ENCODE measurements at places on chromosomes 2 and 18.

- DNase-seq: no peak
Observed at GRCh38 chr2:88690591-88691338, 708 bp upstream of the RPIA start.

DNA sequence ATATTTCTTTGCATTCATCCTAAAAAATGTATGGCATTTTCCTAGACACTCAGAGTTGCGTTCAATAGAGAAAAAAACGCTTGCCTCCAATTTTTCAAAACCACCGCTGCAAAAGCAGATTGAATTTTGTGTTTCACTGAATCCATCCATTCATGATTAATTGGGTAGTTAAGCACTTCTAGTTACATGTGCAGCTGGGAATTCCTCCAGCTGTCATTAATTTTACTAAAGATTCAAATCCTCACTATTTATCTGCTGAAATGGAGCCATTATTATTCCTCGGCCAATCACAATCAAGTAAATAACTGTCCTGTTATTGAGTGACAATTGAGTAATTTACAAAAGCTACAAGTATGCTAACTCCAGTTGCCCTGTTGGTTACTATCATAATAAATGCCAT is 75.8 kb upstream of the ARL5A start:
- DNase-seq: no peak

DNA sequence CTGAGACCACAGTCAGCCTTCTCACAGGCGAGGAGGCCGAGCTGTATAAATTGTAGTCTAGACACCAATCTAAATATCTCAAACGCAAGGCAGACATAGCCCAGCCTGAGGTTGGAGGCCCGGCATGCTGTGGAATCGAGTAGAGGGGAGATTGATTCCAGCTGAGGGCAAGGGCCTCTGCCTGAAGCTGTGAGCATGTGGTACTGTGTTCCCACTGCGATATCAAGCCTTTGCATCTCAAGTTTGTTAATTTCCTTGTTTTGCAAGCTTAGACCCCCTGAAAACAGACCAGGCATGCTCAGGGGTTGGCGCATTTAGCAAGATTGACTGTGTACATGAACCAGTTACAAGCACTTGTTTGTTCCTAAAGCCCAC is 65.1 kb upstream of the FOSL2 start:
- DNase-seq: no peak

GRCh38 chr2:144834998-144835633 is 315.2 kb upstream of the ZEB2 start:
- DNase-seq: peak; percentile 64

DNA sequence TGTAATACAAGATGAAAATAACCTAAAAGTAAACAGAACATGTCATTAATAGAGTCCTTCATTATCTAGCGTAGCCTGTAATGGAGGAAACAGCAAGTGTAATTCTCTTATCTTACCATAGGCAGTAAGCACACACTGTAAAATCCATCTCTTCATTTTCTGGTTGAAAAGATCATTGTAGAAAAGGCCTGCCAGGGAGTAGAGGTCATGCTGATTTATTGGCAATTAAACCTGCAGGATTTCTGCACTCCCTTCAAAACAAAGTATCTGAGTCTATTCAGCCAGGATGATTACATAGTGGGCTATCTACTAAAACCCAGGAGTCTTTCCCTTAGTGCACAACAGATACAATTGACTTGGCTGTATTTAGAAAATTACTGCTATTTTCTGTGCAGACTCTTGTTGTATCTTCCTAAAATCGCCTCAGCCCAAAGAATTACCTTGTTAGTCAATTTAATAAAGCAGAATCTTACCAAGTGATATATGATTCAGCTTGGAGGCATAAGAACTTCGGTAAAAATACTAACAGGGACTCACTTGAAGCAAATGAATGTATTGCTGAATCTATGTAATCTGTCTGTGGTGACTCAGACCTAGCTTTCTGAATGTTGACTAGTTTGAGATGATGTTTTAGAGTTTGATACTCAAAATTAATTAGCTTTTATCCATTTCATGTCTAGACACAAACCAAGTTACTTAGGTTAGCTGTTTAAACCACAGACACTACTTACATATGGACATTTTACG is 250.4 kb upstream of the STON1 start:
- no peak for DNase-seq

DNA sequence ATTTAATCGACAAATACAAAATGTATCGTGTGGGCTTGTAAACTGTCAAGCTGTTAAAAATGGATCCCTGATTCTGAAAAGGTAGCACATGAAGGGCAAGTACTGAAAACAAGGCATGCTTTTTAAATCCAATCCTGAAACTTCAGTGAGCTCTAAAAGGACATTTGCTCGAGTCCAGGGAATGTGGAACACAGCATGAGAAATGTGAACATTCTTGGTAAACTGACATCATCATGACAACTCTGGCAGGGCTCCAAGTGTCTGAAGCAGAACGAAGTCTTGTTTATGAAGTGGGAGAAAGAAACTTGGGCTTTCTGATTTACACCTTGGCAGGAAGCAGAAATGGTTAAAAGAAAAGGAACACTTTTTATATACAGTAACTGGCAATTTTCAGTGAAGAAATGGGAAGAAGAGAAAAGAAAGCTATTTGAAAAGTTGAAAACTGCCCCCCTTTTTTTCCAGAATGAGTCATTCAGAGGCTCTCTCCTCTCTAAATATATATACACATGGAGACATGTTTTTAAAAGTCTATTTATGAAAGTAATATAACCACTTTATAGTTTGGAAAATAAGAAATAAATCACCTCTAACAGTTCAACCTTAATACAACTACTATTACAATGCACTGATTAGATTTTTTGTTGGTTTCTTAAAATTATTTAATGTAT is 120.8 kb downstream of the GAREM1 start:
- DNase-seq: peak; percentile 88

GRCh38 chr18:8890957-8891464 is 185.7 kb downstream of the MTCL1 start:
- DNase-seq: peak; percentile 89

GRCh38 chr2:166609183-166609959 is 115.3 kb upstream of the SCN7A start:
- no peak for DNase-seq

DNA sequence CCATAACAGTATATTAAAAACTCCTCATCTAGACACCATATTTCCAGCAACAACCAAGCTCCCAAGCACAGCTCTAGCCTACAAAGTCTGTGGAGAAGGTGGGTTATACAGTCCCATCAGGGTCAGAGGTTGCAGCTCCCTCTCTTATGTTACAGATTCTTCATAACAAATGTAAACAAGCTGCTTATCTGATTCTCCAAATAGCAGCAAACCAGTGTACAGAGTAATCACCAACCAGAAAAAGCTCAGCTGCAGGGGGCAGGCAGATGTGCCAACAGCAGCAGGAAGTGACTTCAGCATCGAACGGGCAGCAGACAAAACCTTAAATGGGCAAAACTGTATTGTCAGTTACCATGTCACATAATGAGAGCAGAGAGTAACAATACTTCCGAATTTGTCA is 52.9 kb upstream of the NABP1 start:
- no peak for DNase-seq

Measured in fibroblast of skin of left biceps (primary cell).